ENCODE measurements at places on chromosomes 7 and 10.

GRCh38 chr7:88185650-88186049 is 34.2 kb downstream of the SRI start:
- no peak for DNase-seq

- DNase-seq = no peak
These were observed 686.1 kb upstream of the IGFBP3 start for GRCh38 chr7:46607176-46607575.

- DNase-seq = no peak
These were observed at the start of gene NKX2-3 for GRCh38 chr10:99532687-99533495. Gene NKX2-3 (plus strand): TSS chr10:99532942. CDS start chr10:99533132, 190 bp downstream.

DNA sequence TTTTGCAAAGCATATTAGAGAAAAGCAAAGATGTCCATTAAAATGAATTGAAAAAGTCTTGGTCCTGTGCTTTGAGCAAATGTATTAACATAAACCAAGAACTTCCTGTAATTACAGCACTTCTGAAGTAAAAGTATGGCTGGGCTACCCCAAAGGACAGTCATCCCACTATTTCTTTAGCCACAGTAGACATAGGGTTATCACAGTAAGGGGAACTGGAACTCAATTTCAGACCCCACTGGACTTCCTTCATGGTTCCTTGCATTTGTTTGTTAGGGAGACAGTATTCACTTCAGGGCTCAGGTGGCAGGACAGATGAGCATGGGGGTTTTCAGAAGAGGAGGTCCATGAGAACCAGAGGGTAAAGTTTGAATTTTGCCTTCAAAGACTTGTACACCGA is 203.1 kb upstream of the PDE1C start:
- no peak for DNase-seq

DNA sequence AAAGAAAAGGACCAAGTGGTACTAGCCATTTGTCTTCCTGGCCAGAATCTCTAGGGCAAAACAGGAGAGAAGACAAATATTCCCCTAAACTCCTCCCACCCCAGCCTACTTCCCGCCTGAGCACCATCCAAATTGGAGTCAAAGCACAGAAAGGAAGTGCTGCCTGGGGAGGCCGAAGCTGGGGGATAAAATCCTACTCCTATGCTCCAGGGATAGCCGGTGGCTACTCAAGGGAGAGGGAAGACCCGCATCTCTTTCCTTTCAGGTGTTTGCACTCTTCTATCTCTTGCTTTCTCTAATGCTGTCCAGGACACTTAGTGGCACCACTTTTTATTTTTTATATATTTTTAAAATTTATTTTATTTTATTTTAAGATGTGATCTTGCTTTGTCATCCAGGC is 7.1 kb upstream of the DUSP5 start:
- DNase-seq = no peak

GRCh38 chr7:12239806-12240205 is 28.7 kb downstream of the TMEM106B start:
- no peak for DNase-seq

DNA sequence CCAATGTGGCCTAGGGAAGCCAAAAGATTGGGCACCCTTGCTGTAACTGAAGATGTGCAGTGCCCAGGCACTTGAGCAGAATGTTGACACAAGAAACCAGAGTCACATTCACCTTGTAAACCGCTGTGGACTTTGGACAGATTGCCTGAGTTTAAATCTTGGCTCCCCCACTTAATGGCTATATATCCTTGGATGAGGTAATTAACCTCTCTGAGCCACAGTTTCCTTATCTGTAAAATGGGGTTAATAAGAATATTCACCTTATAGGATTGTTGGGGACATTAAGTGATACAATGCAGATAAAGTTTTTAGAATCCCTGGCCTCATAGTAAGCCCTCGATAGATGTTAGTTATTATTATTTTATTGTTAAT is 331.0 kb downstream of the LRMDA start:
- no peak for DNase-seq

Measured in activated CD4-positive, alpha-beta T cell treated with anti-CD3 and anti-CD28 coated beads, Interleukin-2, amount 50 U/mL, for 24 hours (primary cell).